Thoracic aorta endothelial cell (primary cell): ENCODE measurements at places on chromosomes 5 and 9. TPM values are rescaled to one million over a fixed set of nuclear protein-coding genes. Genes with fewer than 3 reads are reported as not detected.

The FRMD3 gene
- 24.6 and 29.2 TPM in 2 replicates for total RNA-seq

The ISL1 gene
- not detected in 2 replicates for total RNA-seq

The SPINK1 gene
- not detected in 2 replicates for total RNA-seq

The FOXD4 gene
- total RNA-seq, result 0.14 and 0.27 TPM in 2 replicates
